ENCODE measurements at places on chromosomes 13 and 19.

- DNase-seq = peak; percentile 50
Measured at GRCh38 chr13:59531571-59532091, 632.1 kb downstream of the DIAPH3 start.

GRCh38 chr13:49933511-49933910, 2.6 kb downstream of the SPRYD7 start:
- no peak for DNase-seq

GRCh38 chr13:92873029-92873428, 353.6 kb upstream of the GPC6 start:
- no peak for DNase-seq

GRCh38 chr13:32036757-32037156, 5.2 kb downstream of the FRY start:
- no peak for DNase-seq

- DNase-seq = peak; percentile 25
Measured at GRCh38 chr19:42140125-42140754, 8.0 kb upstream of the POU2F2 start.

GRCh38 chr19:55418185-55418584, 10.6 kb upstream of the UBE2S start:
- peak; percentile 50 for DNase-seq

- DNase-seq = no peak
Measured at GRCh38 chr13:59495936-59496512, 667.7 kb downstream of the DIAPH3 start.

GRCh38 chr13:43273362-43273761, 250.0 kb downstream of the DNAJC15 start:
- peak; percentile 16 for DNase-seq

DNA sequence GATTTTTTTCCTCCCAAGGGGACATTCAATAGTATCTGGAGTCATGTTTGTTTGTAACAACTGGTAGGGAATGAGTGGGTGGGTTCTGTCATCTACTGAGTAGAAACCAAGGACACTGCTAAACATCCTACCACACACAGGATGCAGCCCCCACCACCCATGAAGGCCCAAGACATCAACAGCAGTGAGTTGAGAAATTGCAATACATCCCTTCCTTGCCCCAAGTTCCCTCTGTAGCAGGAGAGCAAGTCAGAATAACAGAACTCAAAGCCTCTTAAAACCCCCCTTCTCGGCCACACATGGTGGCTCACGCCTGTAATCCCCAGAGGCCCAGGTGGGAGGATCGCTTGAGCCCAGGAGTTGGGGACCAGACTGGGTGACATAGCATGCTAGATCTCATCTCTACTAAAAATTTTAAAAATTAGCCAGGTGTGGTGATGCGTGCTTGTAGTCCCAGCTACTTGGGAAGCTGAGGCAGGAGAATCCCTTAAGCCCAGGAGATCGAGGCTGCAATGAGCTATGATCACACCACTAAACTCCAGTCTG, 2.4 kb upstream of the CYP2F1 start:
- DNase-seq = no peak

- DNase-seq = no peak
Measured at GRCh38 chr19:34067861-34068271, 104.4 kb upstream of the LSM14A start.

GRCh38 chr13:62292714-62293480, 877.2 kb upstream of the PCDH20 start:
- DNase-seq = no peak

GRCh38 chr13:112102243-112102642, 35.3 kb downstream of the SOX1 start:
- DNase-seq = no peak

DNA sequence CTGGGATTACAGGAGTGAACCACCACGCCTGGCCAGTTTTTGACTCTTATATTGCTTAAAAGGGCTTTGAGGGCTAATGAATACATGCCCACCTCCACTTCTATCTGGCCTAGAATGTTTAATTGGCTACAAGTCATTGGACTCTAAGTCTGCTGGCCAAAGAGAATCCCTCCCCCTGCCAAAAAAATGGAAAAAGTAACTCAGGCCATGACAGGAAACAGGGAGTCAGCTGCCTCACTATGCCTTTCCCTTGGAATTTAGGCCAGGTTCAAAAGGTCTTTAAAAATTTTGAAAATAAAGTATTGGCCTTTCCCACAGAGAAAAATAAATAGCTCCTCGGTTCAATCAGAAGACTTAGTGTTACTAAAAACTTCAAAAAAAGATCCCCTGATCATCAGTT, 34.9 kb upstream of the KPNA3 start:
- no peak for DNase-seq

DNA sequence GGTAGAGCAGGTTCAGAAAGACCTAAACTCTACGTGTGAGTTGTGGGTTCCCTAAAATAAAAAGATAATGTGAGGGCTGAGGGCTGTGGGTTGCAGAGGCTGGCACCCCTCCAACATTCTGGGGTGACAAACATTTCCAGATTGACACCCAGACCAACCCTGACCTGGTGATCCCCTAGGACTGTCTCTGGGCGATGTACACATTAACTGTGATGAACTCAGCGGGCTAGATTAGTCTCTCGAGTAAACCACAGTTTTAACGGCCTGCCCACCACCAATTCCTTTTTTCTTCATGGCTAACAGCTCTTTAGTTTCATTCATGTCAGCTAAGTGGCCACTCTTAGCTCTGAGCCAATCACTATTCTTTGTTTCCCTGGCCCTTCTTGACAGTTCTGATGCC, 24.8 kb downstream of the SIAH3 start:
- no peak for DNase-seq

DNA sequence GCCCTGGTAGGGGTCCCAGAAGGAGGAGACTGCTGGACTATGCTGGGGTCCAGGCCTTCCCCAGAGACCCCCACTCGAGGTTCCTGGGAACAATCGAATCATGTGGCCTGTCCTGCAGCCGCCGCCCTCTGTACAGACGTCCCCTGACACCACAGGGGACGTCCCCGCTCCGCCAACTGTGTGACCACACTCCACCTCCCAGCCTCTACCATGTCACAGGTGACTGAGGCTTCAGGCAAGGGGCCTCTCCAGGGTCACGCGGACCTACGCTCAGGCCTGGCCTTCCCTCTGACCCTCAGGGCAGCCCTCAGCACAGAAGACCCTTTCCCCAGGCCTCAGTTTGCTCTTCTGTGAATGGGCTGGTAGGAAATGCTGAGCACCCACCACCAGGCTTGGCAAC, 13.1 kb upstream of the TMEM161A start:
- no peak for DNase-seq

- no peak for DNase-seq
Measured at GRCh38 chr19:52923778-52924593, 758 bp upstream of the ZNF888 start.

DNA sequence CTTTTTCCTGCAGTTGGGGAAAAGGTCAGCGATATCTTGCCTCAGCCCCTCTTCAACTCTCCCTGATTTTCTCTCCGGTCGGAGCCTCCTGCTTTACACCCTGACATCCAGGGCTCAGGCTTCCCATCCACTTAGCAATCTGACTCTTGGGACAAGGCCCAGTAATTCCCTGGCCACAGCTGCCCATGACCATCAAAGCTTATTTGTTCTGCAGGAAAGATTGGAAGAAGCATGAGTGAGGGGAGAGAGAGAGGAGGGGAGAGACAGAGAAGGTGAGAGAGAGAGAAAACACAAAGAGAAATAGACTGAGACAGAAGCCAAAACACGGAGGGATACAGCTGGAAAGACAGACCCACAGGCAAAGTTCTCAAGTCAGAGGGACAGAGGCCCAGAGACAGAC, 13.7 kb downstream of the SYT3 start:
- DNase-seq = no peak

- no peak for DNase-seq
Measured at GRCh38 chr19:6263735-6264444, 15.9 kb downstream of the MLLT1 start.

DNA sequence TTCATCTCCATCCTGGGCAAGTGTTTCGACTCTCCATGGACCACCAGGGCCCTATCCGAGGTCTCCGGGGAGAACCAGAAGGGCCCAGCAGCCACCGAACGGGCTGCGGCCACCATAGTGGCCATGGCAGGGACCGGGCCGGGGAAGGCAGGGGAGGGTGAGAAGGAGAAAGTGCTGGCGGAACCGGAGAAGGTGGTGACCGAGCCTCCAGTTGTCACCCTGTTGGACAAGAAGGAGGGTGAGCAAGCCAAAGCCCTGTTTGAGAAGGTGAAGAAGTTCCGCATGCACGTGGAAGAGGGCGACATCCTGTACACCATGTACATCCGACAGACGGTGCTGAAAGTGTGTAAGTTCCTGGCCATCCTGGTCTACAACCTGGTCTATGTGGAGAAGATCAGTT, 4.7 kb upstream of the MAP2K7 start:
- DNase-seq = no peak

- no peak for DNase-seq
Measured at GRCh38 chr13:99366075-99366987, 59.1 kb upstream of the GPR183 start.

GRCh38 chr13:94656766-94657165, 55.1 kb downstream of the GPR180 start:
- DNase-seq = peak; percentile 64

GRCh38 chr13:91652404-91653301, 254.2 kb downstream of the GPC5 start:
- DNase-seq = no peak

GRCh38 chr13:96898646-96899254, 95.5 kb downstream of the OXGR1 start:
- DNase-seq = no peak

- DNase-seq = no peak
Measured at GRCh38 chr19:6216236-6216995, 63.4 kb downstream of the MLLT1 start.

GRCh38 chr19:6074709-6075403, 35.4 kb downstream of the RFX2 start:
- DNase-seq = no peak

DNA sequence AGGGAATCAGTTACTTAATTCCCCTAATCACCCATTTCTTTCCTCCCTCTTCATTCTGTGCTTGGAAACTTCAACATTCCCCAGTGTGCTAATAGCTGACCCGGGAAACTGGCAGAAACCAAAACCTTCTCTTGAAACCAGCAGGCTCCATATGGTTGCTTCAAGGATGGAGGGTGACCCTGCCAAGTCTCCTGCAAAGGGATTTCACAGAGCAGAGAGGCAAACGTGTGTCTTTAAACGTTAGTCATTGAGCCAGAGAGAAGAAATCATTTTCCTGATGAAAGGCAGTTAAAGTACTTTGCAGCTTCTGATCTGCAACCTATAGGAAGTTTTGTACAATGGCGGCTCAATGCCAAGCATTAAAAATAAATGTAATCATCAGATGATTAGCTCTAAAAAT, 220.9 kb downstream of the POU4F1 start:
- no peak for DNase-seq

- no peak for DNase-seq
Measured at GRCh38 chr19:9868983-9869617, 34.0 kb downstream of the PIN1 start.

GRCh38 chr13:48636550-48636949, 17.2 kb upstream of the CYSLTR2 start:
- DNase-seq = no peak

All from kidney epithelial cell (primary cell).